ENCODE measurements at places on chromosomes 11 and 22.
A peak's percentile ranks its signal among the peaks of the same experiment; 100 is the strongest.

GRCh38 chr22:44894782-44895181 is 115.0 kb downstream of the PHF21B start:
- no peak for DNase-seq
- no peaks in the 10 kb centered on the region for H3K36me3 ChIP-seq
- H3K4me1 ChIP-seq, result no peaks in the 10 kb centered on the region
- H3K4me3 ChIP-seq, result no peak overlapping the region

DNA sequence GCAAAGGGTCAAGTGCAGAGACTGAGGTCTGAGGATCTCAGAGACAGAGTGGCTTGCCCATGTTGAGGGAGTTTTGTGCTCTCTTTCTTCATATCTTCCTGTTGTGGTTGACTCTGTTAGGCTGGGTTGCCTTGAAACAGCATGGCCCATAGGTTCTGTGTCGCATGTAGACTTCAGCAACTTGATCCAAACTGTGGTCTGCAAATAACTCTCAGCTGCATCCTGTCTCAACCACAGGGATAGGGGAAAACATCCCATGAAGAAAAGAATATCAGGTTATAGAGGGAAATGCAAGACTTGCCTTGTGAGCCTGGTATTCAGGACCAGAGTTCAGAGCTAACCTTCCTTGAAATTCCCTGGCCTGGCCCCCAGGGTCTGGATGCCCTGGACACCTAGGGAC is 69.4 kb downstream of the FLI1 start:
- H3K36me3 ChIP-seq, result no peaks in the 10 kb centered on the region
- DNase-seq, result no peak
- no peaks in the 10 kb centered on the region for H3K4me1 ChIP-seq
- H3K4me3 ChIP-seq, result no peak overlapping the region
- no peaks in the 10 kb centered on the region for H3K27me3 ChIP-seq

GRCh38 chr22:49929211-49929979 is 11.0 kb downstream of the CRELD2 start:
- peaks cover 1% of the 10 kb centered on the region for H3K4me1 ChIP-seq
- no peak overlapping the region for H3K4me3 ChIP-seq
- no peak overlapping the region for H3K27ac ChIP-seq
- no peaks in the 10 kb centered on the region for H3K36me3 ChIP-seq

GRCh38 chr22:43393132-43393843 is 18.5 kb upstream of the MPPED1 start:
- no peak overlapping the region for H3K27ac ChIP-seq
- H3K36me3 ChIP-seq, result no peaks in the 10 kb centered on the region
- DNase-seq, result peak; percentile 45
- no peak overlapping the region for H3K4me3 ChIP-seq
- H3K4me1 ChIP-seq, result no peaks in the 10 kb centered on the region

DNA sequence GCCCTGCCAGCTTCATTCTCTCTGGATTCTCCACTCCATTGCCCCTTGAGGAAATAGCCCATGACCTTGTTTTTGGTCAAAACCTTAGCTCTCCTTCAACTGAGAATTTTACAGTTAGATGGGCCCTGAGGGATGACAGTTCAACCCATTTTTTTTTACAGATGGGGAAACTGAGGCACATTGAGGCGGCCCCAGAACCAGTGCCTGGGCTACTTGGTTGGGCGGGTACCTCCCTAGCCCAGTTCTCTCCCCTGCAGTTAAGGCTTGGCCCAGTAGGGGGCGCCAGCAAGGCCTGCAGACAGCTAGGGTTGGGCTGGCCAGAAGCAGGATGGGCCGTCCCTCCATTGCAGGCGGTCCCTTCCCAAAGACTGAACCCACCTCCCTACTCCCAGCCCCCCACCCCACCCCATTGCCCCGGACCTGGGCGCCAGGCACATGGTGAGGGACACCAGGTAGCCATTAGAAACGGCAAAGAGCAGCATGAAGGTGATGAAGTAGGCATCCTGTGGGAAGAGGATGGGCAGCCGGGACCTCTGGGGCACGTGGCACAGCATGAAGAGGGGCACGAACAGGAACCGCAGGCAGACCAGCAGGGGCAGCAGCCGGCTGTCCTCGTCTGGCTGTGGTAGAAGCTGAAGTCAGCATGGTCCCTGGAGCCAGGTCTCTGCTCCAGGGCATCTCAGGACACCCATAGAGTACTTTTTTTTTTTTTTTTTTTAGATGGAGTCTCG is 7.6 kb downstream of the SLC29A2 start:
- no peak overlapping the region for H3K27ac ChIP-seq
- no peak overlapping the region for H3K4me3 ChIP-seq
- no peaks in the 10 kb centered on the region for H3K4me1 ChIP-seq

DNA sequence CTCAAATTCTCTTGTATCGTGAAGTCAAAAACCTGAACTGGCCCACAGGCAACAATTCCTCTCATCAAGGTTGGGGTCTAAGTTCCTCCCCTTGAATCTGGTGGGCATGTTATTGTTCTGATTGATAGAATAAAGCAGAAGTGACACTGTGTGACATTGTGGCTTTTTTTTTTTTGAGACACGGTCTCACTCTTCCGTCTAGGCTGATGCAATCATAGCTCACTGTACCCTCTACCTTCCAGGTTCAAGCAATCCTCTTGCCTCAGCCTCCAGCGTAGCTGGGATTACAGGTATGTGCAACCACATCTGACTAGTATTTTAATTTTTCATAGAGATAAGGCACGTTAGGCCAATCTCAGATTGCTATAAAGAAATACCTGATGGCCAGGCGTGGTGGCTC is 8.9 kb upstream of the PELI3 start:
- H3K36me3 ChIP-seq, result no peaks in the 10 kb centered on the region
- no peak overlapping the region for H3K4me3 ChIP-seq
- H3K27me3 ChIP-seq, result no peaks in the 10 kb centered on the region
- DNase-seq, result no peak
- H3K27ac ChIP-seq, result no peak overlapping the region

DNA sequence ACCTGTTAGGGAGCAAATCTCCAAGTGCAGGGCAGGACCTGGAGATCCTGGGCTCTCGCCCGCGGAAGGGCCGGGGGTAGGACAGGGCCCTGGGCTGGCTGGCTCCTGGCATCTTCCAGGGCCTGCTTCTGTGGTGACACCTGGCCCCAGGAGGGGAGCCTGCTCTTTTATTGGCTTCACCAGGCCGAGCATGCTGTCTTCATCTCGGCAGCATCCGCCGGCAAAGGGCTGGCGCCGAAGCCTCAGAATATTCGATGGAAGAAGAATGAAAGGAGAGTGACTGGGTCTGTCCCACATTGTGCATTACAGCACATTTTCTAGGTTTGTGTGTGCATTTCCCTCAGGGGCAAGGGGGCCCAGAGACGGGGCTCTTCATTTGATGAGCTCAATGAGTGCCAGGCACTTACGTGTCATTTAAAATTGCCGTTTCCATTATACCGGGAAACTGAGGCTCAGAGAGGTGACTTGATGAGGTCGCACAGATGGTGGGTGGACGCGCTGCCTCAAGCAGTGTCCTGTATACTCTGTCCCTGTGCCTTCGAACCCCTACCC is 70.0 kb downstream of the RBX1 start:
- no peak overlapping the region for H3K27ac ChIP-seq
- peak overlapping the region; percentile 82 for H3K4me3 ChIP-seq
- no peaks in the 10 kb centered on the region for H3K27me3 ChIP-seq
- no peak for DNase-seq
- H3K4me1 ChIP-seq, result no peaks in the 10 kb centered on the region

DNA sequence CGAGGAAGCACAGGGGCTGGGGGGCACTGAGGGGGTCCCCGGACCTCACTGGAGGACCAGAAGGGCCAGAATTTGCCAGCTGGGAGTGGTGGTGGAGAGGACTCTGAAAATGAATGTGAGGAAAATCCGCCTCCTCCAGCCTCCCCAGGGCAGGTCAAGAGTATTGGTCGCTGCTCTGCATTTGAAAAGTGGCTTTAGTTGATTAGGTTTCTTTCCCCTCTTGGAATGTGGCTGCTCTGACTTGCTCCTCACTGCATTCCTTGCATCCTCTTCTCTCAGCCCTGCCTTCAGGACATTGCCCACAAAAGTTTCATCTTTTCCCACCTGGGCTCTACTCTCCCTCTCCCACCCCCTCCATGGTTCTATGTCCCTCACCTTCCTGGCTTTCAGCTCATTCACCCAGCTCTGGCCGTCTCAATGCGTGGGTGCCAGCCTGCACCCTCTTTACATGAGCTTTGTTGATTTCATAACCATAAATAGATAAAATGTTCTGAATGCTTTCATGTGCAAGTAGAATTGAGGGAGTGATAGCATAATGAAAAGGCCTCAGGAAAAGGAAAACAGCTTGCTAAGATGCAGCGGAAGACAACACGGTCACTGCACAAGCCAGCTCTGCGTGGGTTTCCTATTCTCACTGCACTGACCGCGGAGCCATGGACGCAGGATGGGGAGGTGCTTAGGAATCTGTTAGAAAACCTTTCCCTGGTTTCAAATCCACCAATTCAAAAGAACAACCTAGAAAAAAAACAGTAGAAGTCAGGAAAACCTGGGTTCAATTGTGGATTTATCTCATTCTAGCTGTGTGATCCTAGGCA is 6.5 kb upstream of the NPAS4 start:
- DNase-seq, result no peak
- peaks cover 3% of the 10 kb centered on the region for H3K4me1 ChIP-seq
- no peaks in the 10 kb centered on the region for H3K36me3 ChIP-seq
- no peak overlapping the region for H3K27ac ChIP-seq
- H3K4me3 ChIP-seq, result no peak overlapping the region

GRCh38 chr11:125932301-125932700 is 13.5 kb upstream of the VSIG10L2 start:
- no peak for DNase-seq
- no peaks in the 10 kb centered on the region for H3K27me3 ChIP-seq
- H3K4me3 ChIP-seq, result no peak overlapping the region
- H3K27ac ChIP-seq, result no peak overlapping the region
- H3K4me1 ChIP-seq, result no peaks in the 10 kb centered on the region

DNA sequence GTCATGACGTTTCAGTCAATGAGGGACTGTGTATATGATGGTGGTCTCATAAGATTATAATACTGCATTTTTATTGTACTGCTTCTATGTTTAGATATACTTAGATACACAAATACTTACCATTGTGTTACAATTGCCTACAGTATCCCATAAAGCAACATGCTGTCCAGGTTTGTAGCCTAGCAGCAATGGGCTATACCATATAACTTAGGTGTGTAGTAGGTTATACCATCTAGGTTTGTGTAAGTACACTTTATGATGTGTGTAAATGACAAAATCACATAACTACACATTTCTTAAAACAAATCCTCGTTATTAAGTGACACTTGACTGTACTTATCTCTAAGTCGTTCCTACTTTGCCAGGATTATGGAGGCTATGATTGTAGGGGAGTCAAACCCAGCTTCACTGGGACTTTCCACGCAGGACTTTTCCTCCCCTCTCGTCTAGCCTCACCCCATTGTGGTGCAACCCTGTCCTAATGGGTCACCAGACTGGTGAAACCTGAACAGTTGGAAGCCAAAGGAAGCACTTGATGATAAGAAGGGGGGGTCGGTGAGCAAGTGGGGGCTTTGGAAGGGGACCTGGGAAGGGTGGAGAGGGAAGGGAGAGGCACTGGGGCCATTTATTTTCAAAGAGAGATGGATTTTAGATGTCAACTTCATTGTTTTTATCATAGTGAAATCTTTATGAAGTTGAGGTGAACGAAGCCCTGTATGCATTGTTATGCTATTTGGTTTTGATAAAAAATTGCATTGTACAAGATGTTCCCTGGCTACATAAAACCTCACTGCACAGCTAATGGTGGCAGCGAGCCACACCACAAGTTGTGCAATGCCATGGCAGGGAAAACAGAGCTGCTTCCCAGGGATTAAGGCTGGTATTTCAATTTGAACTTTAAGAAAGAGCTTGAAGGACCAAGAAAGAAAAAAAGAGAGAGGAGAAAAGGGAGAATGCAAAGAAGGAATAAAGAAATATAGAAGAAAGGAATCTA is 129.1 kb downstream of the EHF start:
- no peaks in the 10 kb centered on the region for H3K4me1 ChIP-seq
- no peak overlapping the region for H3K27ac ChIP-seq

GRCh38 chr22:30516731-30517130 is 11.2 kb upstream of the SEC14L4 start:
- H3K4me1 ChIP-seq, result no peaks in the 10 kb centered on the region
- no peak overlapping the region for H3K27ac ChIP-seq
- H3K36me3 ChIP-seq, result no peaks in the 10 kb centered on the region
- no peaks in the 10 kb centered on the region for H3K27me3 ChIP-seq
- no peak overlapping the region for H3K4me3 ChIP-seq

- no peaks in the 10 kb centered on the region for H3K27me3 ChIP-seq
- H3K36me3 ChIP-seq, result no peaks in the 10 kb centered on the region
Observed at GRCh38 chr11:133052537-133052936, 479.8 kb downstream of the OPCML start.

DNA sequence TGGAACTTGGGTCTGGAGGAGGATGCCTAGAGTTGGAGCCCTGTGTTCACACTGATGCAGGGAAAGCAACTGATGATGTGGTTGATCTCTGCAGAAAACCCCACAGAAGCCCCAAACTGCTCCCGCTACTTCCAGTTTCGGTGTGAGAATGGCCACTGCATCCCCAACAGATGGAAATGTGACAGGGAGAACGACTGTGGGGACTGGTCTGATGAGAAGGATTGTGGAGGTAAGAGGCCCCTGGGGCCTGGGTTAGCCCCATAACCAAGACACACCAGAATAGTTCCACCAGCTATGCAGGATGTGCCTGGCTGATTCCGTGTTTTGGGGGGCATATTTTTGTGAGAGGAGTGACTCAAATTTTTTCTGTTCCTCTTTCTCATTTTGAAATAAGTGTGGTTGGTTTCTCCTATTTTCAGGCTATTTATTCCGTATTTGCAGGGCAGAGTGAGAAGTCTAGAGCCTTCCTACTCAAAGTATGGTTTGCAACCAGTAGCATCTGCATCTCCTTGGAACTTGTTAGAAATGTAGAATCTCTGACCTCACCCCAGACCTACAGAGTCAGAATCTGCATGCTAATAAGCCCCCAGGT is 137.3 kb upstream of the SORL1-AS1 start:
- no peak for DNase-seq
- no peaks in the 10 kb centered on the region for H3K27me3 ChIP-seq
- no peaks in the 10 kb centered on the region for H3K36me3 ChIP-seq
- no peaks in the 10 kb centered on the region for H3K4me1 ChIP-seq
- no peak overlapping the region for H3K27ac ChIP-seq

DNA sequence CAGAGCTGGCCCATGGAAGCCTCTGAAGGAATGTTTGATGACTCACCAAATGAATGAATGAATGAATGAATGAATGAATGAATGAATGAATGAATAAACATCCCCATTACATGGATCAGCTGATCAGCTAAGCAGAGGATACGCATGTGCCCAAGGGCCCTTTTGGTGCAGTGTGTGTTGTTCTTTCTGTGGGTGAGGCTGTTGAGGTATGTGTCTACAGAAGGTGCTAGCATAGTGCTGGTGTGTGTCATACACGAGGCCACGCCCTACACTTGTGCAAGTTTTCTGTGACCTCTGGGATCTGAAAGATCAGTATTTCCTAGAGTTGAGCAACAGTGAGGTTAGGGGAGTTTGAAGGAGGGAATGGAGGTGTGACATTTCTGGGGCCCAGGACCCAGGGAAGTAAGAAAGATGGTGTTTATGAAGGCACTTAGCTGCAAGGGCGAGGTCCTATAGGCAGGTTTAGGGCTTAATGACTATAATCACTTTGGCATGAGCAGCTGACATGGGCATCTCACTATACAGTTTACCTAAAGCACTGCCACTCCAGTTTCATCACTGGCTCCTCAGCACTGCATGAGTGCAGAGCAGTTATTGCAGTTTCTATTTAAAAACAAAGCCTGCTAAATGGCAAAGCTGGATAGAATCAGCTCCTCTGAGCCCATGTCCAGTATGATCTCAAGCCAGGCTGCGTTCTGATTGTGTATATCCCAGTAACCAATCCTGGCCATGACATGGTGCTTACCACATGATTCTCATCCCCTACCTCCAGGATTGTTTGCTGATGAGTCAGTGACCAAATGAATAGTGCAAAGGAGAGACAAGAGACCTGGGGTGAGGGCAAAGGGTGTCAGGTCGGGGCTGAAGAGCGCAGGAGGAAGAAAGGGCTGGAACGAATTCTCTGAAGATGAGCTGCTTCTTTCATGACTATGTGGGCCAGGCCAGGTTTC is 36.4 kb upstream of the E2F8 start:
- H3K27me3 ChIP-seq, result no peaks in the 10 kb centered on the region
- no peak for DNase-seq
- no peaks in the 10 kb centered on the region for H3K4me1 ChIP-seq
